Stimulated activated CD4-positive, alpha-beta T cell treated with anti-CD3 and anti-CD28 coated beads, Interleukin-15, amount 100 ng/mL, for 48 hours (primary cell): ENCODE measurements at places on chromosomes 7 and 10.

DNA sequence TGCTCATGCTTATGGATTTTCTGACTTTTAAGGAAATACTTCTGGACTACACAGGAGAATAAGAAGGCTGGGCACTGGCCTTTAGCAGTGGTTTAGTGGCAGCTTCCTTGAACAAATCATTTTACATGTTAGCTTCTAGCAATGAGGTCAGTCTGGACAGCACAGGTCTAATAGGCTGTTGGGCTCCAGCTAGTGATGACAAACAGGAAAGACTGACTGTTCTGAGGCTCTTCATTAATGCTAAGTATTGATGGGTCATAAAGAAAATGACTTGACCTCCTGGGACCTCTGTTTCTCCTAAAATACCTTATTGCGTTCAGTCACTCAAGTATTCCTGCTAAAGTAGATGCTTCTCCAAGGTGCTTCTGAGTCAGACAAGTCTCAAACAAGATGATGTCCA is 4.9 kb upstream of the RHOBTB1 start:
- DNase-seq, result no peak

DNA sequence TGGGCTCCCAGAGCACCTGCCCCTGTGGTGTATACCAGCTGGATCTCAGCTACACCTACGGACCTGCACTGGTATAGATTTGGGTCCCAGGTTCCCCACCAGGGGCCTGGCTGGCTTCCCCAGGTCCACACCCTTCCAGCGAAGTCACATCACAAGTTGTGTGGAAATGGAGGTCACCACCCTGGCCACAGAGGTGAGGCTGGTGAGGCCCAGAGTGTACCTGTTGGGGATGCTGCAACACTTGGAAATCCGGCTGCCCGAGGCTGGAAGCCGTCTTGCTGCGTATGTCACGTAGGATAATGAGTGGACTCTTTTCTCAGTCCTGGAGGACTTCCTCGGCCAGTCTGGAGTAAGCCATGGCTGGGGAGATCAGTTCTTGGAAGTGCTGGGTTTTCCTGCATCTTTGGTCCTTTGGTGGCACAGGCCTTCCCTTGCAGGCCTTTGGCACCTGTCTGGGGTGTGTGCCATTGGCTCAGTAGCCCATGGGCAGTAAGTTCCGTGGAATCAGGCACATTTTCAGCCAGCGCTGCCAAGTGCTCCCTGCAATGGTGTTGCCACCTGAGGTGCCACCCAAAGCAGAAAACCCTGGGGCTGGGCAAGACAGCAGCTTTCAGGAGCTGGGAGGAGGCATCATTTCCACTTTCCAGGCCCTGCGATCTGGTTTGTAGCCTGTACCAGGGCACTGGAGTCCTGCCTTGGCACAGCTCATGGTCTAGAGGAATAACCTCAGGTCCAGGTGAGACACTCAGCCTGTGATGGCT is 97.9 kb downstream of the LHPP start:
- DNase-seq, result no peak

- peak; percentile 78 for DNase-seq
Measured at GRCh38 chr10:96832721-96833219, 672 bp downstream of the LCOR start.

DNA sequence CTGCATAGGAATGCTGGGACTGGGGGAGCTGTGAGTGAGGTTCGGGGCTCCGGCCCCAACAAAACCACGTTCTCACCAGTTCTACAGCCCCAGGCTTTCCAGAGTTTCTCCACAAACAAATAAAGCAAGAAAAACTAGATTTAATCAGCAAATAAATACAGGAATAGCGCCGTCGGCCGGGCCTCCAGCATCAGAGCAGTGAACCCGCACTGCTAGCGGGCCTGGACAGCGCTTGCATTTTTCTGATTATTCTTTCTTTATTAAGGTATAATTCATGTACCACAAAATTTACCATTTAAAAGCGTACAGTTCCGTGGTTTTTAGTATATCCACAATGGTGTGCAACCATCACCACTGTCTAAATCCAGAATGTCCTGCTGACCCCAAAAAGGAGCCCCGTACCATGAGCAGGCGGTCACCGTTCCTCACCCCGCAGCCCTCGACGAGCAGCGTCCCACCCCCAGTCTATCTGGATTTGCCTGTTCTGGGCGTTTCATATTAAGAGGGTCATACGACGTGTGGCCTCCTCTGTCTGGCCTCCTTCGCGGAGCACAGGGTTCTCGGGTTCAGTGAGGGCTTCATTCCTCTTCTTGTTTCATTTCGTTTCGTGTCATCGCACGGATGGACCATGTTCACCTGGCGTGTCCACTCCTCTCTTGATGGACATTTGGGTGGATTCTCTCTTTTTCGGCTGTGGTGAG is 35.5 kb upstream of the FOXL3 start:
- no peak for DNase-seq

DNA sequence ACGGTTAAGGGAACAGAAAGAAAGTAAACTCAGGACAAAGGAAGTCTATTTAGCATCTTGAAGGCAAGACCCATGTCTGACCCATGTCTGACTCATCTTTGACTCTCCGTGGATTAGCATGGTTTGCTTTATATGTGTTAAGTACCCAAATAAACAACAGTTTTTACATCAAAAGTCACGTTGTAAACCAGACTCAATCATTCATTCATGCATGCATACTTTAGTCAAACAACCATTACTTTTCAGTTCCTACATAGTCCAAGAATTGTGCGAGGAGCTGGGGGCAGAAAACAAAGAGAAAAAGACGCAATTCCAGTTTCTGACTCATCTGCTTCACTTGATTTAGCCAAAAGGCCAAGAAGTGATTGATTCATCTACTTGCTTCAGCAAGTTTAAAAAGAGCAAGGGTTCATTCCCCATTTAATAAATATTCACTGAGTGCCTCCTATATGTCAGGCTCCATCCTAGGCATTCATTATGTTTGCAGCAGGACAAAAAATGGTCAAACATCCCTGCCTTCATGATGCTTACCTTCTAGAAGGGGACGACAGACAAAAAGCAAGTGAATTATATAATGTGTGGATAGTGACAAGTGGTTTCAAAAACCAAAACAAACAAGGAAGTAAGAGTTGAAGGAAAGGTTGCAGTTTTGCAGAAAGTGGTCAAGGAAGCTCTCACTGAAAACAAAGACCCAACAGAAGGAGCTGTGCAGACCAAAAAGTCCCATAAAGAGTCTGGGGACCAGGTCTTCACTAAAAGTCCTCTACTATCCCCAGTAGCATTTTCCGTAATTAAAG is 116.2 kb downstream of the FAM107B start:
- no peak for DNase-seq

- DNase-seq, result no peak
Measured at GRCh38 chr10:14024329-14025202, 306.2 kb downstream of the FRMD4A start.

DNA sequence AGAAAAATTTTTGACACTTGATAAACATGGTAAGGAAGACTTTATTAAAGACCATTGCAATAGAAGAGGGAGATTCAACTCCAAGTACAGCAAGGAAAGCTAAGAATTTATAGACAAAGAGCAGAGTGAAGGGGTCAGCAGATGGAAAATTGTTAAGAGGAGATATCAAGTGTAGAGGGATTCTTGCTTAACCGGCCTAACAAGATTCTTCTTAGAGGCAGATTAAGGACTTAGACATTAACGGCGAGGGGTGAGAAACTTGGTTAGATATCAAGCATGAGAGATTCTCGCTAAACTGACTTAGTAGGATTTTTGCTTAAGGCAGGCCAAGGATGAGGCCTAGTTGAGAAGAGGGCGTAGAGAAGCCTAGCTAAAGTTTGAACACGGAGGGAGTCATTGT is 76.0 kb downstream of the ITGB1 start:
- no peak for DNase-seq

DNA sequence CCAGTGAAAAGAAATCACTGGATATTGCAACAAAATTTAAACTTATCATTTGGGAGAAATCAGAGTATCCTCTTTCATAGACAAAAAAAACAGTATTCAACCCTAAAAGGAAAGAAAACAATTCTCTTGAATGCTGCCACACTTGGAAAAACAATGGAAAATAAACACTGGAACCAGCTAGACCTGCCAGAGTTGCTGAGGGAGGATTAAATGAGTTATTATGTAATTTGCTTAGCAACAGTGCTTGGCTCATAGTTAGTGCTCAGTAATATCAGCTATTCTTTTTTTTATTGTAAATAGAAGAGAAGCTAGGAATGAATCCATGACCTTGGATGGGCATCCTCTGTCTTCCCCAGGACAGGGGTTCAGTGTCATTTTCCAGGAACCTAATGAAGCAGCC is 11.0 kb upstream of the ZNF273 start:
- DNase-seq, result no peak

DNA sequence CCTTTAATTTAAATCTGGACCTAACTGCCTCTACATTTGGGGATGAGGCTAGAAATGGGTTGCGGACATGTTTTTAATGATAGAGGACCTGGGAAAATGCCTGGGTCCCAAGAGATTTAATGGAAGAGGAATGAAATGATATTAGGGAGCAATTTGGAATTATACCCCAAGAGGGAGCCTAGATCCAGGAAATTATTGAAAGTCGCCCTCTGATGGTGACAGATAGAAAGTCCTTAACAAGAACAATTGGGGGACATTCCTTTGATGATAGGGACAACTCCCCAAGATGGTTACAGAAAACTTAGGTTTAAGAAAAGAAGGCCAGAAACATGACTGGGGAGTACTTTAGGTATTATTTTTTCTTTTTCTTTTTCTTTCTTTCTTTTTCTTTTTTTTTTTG is 9.5 kb upstream of the TSGA13 start:
- no peak for DNase-seq

DNA sequence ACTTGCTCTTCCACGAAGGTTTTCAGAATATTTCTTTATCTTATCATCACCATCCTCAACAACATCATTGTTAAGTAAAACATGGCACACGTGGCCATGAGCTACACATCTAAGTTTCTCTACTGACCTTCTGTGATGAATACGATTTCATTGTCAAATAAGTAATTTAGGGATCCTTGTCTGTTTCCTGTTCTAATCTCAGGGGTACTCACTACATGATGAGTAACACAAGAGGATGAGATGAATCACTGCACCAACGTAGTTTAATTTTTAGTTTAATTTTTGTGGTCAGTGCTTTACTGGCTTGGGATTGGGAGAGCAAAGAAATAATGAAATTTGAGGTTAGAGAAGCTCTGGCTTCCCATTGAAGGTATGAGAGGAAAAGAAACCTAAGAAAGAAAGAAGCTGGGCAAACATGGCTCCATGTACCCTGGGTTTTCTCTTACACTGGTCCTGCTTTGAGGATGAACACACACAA is 461.9 kb upstream of the KLF6 start:
- no peak for DNase-seq

DNA sequence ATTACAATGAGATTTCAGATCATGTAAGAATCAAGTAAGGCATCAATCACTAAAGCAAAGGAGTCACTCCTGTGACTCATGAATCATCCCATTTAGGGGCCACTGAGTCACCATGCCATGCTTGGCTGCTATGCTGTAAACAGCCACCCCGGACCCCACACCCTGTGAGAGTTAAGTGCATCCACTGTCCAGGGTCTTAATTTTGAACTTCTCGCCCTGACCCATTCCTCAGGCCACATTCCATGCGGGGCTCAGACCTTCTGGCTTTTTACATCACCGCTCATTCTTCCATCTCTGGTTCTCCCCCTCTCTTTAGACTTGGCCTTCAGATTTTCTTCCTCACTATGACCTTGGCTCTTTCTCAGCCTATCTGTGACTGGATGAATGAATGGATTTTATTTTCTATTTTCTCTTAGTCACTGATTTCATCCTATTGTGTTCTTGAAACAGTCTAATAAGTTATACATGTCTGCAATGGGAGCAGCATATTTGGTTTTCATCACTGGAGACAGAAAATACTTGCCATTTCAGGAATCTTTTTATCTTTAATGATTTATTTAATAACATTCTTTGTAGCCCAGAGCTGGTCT is 239.6 kb downstream of the SKIDA1 start:
- DNase-seq, result no peak

DNA sequence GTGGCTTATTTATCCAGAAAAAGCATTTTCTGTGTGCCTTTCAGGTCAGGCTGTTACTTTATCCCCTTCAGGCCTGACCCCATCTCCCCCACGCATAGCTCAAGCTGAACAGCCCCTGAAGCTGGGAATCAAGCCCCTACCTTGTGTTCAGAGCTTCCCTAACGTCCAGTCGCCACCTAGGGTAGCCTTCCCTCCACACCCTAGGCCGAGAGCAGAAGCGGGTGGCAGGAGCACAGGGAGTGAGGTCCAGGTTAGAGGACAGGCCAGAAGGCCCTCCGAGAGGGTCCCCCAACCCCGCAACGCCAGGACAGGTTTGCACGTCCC is 479 bp upstream of the SEMA4G start:
- DNase-seq, result no peak

GRCh38 chr10:103696411-103697145 is 158.8 kb downstream of the SH3PXD2A start:
- peak; percentile 80 for DNase-seq

GRCh38 chr10:101851411-101852116 is 8.0 kb upstream of the KCNIP2 start:
- DNase-seq, result no peak

DNA sequence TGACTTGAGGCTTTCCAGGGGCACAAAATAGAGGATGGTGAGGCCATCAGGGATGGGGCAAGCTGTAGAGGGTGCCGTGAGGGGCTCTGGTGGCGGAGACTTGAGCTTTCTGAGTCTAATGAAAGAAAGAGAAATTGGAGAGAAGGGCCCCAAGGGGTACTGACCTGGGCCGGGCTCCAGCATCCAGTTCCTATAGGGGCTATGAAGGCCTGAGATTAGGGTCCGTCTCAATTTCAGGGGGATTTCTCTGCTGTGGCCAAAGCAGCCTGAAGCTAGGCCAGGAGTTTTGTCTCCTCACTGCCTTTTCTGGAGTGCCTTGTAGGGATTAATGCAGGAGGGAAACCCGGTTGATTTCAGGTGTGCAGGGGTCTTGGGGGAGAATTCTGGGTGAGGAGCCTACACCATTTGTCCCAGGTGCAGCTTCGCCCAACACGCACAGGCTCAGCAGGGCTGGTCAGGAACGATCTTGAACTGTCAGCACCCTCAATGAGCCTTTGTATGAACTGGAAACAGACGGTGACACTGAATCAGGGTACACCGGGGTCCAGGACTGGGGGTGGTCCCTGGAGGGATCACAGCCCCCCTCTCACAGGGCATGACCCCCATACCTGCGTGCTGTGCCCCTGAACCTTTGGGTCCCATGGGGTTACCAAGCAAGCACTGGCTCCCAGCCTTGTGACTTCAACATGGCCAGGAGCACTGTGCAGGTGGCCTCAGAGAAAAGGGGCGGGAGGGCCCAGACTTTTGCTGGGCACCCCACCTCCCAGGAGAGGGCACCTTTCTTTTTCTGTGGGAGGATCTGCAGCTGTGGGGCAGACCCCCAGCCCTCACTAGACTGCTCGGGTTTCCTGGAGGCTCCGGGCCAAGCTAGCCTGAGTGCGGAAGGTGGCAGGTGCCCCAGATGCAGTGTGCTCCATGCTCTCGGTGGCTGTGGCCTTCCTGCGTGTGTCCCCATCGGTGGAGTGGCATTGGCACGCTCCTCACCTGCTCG is 122.9 kb upstream of the RET start:
- DNase-seq, result no peak
